SJCRH30 (cell line): ENCODE measurements at places on chromosomes 5 and 9.

GRCh38 chr9:70924895-70925547 is 196.4 kb downstream of the TRPM3 start:
- peak; percentile 28 for DNase-seq

DNA sequence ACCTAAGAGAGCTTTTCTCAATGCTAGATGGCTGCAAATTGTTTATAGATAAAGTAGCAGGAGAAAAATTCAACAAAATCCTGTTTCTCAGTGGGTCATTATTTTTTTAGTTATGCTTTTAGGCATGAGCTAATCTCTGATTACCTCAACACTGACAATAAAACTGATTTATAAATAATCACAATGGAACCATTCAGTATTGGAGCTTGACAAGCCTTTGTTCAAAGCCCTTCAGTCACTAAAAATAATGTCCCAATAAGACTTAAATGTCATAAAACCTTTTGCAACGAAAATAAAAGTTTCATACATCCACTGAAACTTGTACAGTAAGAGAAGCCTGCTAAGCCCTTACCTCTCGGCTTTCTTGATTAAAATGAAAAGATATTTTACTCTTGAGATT is 27.2 kb downstream of the PTPDC1 start:
- DNase-seq: no peak

DNA sequence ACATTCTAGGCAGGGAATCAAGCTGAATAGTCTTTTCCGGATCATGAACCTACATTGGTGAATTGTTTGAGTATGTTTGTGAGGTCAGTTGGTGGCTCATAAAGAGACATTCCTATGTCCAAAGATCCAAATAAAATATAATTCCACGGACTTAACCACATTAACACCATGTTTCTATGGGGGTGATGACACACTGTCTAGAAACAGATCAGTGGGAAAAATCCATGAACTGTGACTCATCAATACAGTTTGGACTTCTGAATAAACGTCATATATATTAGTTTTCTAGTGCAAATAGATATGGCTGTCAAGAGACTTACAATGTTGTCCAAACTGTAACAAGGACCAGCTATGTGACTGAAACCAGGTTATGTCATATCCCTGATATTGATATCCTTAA is 509.9 kb upstream of the TYRP1 start:
- no peak for DNase-seq

GRCh38 chr9:111914749-111915424 is 18.3 kb downstream of the UGCG start:
- no peak for DNase-seq

- no peak for DNase-seq
Observed at GRCh38 chr9:106177216-106177615, 482.9 kb downstream of the TMEM38B start.

DNA sequence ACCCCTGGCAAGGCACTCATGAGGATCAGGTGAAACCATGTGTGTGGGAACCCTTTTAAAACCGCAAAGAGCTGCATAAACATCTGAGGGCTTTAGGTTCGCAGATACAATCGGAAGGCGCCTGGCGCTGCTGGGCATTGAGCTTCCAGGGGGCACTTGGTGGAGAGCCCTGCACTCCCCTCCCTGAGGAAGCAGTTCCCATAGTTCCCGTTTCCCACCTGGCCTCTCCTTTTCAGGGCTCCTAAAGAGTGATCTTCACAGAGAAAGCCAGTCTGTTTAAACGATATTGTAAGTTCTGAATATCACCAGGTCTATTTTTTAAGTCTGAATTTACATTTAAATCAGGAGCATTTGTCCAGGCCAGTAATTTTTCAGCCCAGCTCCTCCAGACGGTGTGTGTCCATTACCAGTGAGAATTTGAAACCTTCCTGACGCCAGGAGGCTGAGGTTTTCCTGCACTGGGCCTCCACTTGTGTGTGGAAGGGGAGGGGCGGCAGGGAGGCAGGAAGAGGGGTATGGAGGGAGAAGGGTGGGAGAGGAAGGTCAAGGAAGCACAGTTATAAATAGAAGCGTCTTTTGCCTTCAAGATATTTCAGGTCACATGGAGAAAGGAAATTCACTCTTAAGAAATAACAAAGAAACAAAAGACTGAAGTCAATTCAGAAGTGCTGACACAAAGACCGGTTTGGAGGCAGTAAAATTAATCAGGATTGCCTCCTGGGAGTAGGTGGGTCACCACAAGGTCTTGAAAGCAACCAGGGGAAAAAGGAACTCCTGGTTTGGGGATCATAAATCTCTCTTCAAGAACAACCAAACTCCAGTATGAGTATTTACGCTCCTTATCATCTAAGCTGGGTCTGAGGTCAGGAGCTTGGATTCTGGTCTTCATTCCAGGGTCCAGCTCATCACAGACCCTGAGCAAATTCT is 14.3 kb upstream of the MGAT1 start:
- DNase-seq: peak; percentile 89

GRCh38 chr9:88996921-88997235 is 5.6 kb downstream of the S1PR3 start:
- no peak for DNase-seq

- no peak for DNase-seq
Observed at GRCh38 chr5:164392531-164392930, 887.1 kb downstream of the MAT2B start.

DNA sequence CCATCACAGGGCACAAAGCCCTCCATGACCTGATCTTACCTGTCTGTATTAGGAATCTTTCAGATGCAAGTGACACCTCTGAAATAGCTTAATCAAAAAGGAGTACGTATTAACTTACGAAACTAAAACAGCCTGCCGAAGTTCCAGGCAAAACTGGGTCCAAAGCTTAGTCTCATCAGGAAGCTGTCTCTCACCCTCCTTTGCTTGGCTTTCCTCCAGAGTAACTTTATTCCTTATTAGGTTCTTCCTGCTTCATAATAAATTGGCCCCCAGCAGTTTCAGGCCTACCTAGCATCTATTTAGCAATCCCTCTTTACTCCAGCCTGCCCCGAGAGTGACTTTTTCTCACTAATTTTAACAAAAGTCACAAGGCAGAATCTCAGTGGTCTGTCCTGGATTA is 58.4 kb upstream of the STK32A start:
- DNase-seq: no peak

DNA sequence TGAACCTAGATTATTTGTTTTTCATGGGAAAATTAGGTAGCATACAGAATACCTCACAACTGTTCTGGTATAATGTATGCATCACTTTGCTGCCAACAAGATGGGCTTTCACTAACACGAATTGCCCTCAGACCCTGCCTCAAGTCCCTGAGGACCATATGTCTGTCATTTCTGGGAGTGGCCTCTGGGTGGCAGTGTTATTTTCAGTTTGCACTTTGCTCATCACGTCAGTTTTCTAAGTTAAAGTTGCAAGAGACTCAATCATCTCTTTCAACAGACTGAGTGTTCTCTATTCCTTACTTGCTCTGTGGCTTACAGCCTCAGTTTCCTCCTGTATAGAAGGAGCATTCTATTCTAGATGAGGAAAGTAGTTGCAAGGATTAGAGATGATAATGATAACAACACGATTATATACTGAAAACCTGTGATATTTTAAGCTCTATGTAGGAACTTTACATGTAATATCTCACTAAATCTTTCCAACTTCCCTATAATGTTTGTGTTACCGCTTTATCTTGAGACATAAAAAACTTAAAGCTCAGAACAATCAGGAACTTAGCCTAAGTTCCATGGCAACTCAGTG is 55.7 kb downstream of the TSSK1B start:
- peak; percentile 78 for DNase-seq

DNA sequence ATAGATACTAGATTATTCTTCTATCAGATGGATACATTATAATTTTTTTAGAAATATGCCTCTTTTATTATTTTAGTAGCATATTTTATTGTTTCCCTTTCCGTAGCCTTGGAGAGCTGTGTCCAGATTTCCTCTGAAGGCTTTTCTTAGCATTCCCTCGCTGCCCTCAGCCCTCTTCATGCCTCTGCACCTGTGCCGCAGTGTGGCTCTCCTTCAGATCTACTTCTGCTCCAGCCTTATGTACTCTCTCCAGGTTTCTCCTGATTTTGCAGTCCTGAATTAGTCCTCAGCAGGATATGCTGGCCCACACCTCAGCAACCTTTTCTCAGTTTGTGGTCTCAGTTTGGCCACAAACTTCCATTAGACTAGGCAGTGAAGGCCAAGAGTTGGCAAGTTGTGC is 1052.0 kb downstream of the TAF11L14 start:
- no peak for DNase-seq

- no peak for DNase-seq
Observed at GRCh38 chr9:130688072-130688471, 5.5 kb upstream of the EXOSC2 start.

DNA sequence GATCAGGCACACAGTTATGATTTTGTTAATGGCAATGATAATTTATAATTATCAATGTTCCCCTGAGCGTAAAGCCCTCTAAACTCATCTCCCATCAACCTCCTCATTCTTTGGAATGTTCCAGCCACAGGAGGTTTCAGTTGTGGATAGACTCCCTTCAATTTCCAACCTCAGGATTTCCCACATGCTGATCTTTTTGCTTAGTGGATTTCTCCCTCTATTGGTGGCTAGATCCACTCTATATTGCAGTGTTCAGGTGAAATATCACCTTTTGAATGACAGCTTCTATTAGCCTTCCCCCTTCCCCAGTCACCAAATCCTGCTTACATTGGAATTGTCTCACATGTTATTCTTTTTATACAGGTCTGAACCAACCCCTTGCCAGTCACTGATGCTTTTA is 113.9 kb downstream of the CDH10 start:
- no peak for DNase-seq

GRCh38 chr9:93964685-93965084 is 9.5 kb upstream of the BARX1 start:
- no peak for DNase-seq

DNA sequence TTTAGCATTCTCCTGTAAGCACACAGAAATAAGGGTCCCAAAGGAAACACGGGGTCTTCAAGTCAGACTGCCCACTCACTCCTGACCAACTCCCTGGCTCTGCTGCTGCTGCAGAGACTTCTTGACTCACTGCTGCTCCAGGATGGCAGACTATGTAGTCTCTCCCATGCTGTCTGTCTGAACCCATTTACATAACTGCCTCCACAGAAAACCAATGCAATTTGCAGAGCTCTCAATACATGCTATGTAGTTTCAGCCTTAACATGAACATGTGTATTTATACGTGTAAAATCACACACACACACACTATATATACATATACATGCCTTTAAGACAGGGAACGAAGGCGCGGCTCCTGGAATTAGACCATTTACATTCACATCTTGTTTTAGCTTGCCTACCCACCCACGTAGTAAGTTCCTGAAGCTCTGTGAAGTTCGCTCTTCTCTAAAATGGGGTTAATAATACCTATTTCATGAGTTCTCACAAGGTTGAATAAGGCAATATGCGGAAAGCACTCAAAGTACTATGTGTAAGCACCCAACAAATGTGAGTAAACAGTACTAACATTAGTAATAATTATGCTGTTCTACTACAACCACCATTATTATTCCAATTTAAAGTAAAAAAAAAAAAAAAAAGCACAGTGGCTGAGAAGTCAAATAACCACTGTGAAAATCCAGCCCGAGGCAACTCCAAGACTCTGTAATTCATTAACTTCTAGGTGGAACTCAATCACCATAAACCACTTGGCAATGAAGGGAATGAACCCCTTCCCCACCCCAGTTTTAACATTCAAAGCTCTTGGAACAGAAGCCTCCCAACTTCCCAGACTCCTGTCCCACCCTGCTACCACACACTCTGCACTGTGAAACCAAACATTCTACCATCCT is 31.8 kb downstream of the PRELID2 start:
- no peak for DNase-seq

- no peak for DNase-seq
Observed at GRCh38 chr5:62068554-62068953, 237.5 kb upstream of the KIF2A start.

DNA sequence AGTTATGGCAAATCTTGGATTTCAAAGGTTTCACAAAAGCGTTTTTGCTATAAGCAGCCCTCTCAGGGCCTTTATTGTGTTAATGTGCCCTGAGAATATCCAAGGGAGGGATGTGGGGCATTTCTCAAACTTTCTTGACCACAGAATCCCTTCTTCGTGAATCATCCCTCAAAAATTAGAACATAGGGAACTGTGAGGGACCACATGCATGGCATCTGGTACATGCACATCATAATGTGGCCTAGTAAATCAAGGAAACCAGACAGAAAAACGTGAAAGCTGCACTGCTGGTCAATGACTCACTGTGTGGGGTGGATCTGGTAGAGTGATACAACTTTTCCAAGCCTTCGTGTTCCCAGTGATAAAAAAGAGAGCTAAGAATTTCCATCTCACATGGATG is 22.4 kb downstream of the DDX31 start:
- DNase-seq: peak; percentile 51

- no peak for DNase-seq
Observed at GRCh38 chr5:9165546-9165945, 380.3 kb downstream of the SEMA5A start.

DNA sequence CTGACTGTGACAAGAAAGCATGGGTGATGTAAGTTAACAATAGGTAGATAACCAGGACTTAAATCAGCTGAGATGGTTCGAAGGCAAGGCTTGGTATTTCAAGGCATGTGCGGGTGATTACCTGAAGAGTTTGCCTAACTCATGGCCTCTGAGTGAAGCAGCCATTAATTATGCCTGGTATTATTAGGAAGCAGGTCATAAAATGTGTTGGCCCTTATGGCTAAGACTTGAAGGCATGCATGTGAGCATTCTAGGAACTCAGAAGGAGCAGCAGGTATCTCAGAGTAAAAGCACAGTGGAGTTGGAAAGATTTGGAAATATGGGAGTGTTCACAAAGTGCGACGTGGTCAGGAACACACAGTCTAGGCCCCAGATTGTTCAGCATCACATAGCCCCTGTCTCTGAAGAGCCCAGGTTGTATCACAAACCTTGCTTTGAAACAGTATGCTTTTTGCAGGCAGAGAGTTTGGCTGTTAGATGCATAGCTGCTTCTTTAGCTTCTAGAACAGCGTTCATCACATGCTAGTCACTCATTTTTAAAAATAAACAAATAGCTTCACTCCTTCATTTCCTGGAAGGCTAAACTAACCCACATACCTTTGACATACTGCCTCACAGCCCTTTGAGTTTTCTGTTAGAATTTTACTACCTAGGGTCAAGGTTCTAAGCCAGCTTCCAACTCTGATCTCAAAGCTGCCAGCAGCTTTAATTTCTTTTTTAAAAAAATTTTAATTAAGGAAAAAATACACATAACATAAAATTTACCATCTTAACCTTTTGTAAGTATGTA is 2.1 kb downstream of the HEXB start:
- DNase-seq: no peak
